Activated CD4-positive, alpha-beta memory T cell treated with anti-CD3 and anti-CD28 coated beads for 36 hours (primary cell): ENCODE measurements at places on chromosomes 16 and 17. TPM values are rescaled to one million over a fixed set of nuclear protein-coding genes. Genes with fewer than 3 reads are reported as not detected.

Gene MT1G
- 5.0 TPM for total RNA-seq

Gene ZFP3
- total RNA-seq = 1.8 TPM

Gene HOXB9
- 1.5 TPM for total RNA-seq

Gene PPL
- not detected for total RNA-seq

Gene ESRP2
- total RNA-seq = 0.59 TPM

Gene CCL8
- total RNA-seq = not detected

Gene TP53TG3
- not detected for total RNA-seq

Gene SCARF1
- 3.2 TPM for total RNA-seq

Gene KRT33B
- total RNA-seq = not detected

Gene CACNA1H
- 0.26 TPM for total RNA-seq
